ENCODE measurements at places on chromosomes 4 and X.

GRCh38 chr4:62644372-62644771 is 1444.2 kb downstream of the ADGRL3 start:
- DNase-seq = no peak

- no peak for DNase-seq
Observed at GRCh38 chr4:23166919-23167318, 474.2 kb downstream of the GBA3 start.

GRCh38 chr4:79170077-79170476 is 155.8 kb downstream of the NAA11 start:
- DNase-seq = no peak

DNA sequence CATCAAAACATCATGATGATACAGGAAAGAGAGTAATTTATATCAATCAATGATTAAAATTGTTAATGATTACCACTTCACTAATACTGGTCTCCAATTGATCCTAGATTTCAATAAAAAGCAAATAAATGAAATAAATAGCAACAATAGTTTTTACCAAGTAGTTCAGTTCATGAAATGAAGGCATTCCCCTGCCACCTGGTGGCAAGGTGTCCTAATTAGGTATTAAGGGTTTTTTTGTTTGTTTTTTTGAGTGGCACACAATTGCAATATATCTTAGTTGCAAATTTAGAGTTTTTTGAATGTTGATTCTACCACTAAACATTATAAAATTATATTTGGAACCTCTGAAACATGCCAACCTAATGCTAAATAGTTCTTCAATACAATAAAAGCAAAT is 157.4 kb upstream of the PDE5A start:
- no peak for DNase-seq

DNA sequence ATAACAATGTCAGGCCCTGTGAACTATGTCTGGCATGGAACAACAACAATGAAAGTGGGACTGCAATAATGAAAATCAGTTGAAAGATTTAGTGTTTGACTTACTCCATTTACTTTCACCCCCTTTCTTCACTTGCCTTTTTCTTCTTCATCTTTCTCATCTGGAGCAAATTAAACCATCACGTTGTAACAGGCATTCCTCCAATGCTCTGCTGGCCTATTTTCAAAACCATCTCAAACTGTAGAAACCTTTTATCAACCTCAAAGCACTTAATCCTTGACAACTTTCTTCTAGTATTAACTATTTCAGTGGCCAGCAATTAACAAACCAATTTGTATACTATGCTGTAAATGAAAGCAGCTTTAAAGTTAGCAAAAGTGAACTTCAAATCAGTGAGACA is 8.3 kb downstream of the KLHL13 start:
- DNase-seq = no peak

DNA sequence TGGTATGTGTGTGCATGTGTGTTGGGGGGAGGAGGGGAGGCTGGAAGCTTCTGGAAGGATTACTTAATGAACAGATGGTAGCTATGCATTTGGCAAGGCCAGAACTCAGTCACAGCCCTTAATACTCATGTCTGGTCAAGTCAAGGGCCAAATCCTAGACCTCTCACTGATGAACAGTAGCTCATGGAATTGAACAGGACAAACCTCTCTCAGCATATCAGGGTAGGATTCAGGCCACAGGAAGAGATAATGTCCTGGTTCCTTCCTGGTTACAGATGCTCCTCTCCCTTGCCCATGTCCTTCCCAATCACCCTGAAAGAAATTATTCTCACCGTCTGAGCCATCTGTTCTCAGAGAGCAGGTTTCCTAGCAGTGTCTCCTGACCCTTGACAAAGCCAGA is 165.7 kb downstream of the SOWAHB start:
- DNase-seq = no peak

GRCh38 chr4:83214079-83214478 is 70.5 kb downstream of the COQ2 start:
- no peak for DNase-seq

DNA sequence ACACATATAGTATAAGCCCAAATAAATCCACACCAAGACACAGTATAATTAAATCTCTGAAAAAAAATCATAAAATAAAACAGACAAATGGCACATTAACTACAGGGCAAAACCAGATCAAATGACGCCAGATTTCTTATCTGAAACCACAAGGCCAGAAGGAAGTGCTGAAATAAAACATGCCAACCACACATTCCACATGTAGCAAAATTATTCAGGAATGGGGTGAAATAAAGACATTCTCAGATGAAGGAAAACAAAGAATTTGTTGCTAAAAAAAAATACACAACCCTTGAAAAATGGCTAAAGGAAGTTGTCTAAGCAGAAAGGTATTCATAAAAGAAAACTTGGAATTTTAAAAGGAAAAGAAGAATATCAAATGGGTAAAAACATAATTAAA is 4.5 kb upstream of the DCAF12L1 start:
- no peak for DNase-seq

DNA sequence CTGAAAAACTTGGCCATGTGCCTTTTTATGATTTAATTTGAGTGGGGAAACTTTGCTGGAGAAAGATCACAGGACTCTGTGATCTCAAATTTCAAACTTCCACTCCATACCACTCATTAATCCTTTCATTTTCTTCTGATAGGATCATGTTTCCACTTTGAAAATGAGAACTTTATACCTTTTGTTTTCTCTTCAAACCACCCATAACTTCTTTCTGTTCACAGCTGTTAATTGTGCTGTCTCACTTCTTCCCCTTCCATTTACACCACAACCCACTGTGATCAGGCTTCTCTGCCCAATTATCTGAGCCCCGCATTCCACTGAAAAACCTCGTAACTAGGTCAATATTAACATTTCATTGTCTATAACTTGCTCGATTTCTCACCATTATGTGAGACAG is 47.0 kb upstream of the ARSJ start:
- no peak for DNase-seq

DNA sequence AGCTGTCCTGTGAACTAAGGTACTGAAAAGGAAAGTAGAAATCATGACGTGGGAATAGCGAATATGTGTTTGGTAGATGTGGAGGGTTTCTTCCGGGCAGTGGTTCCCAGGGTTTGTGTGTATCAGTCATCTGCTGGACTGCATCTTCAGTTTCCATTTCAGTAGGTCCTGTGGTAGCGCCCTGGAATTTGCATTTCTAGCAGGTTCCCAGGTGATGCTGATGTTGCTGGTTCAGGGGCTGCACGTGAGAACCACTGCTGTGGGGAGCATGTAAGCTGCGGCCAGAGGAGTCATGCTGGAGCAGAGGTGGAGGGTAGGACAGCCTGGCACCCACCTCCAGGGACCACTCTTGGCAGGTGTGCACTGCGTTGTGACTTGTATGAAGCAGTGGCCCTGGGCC is 47.1 kb downstream of the ARHGAP10 start:
- DNase-seq = no peak

DNA sequence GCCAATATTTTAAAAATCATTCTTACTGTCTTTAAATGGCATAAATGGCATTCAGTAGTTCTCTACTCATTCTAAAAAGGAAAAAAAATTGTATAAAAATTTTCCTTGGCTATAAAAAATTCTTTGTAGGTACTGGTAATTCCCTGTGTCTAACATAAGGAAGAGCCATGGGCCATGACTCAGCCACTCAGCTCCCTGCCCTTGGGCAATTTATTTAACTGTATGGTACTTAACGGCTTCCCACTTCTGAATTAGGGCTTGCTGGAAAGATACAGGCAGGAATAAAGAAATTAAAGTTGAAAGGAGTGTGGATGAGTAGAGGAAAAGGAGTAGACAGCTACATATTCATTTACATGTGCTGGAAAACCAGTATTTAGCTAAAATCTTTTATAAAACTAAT is 30.6 kb downstream of the ABHD18 start:
- no peak for DNase-seq

DNA sequence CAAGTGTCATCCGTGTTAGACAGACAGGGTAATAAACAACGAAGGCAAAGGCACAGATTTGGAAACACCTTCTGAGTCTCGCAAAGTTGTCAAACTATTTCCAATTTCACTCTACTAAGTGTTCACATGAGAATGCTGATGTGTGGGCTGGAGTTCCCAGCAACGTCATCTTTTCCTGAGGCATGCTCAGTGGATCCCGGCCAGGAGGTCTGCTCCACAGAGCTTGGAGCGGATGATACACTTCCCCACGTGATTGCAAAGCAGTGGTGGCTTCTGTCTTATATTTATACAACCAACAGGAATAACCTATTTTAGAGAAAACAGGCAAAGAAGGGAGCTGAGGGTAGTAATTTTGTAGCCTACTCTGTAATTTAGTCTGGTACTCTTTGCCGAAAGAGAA is 40.1 kb upstream of the PDK3 start:
- DNase-seq = no peak

GRCh38 chrX:53398216-53398615 is 24.2 kb downstream of the SMC1A start:
- DNase-seq = no peak

DNA sequence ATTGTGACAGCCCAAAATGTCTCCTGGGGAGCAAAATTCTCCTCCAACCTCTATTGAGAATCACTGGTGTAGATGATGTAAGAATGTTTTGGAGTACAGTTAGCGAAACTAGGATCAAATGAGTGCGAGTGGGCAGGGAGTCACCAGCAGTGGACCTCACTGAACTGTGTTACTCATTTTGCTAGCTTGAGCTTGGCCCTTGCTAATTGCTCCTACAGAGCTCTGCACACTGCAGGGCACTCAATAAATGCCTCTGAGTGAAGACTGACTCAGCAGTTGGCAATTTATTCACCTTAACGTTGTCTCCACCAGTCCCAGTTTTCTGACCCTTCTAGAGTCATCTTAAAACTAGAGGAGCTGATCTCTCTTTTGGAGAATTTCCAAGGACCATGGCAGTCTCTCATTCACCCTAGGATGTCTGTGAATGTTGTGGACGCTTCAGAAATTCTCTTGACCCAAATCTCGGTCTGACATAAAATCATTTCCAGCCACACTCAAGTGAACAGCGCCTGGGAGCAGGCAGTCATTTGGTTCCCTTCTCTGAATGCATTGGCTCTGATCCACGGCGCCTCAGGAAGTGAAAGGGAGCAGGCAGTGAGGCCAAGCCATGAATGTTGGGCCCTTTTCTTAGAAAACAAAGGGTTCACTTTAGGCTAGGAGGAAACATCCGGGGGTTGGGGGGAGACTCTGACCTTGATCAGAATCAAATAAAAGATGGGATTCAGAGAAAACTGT is 148.1 kb downstream of the NWD2 start:
- no peak for DNase-seq

DNA sequence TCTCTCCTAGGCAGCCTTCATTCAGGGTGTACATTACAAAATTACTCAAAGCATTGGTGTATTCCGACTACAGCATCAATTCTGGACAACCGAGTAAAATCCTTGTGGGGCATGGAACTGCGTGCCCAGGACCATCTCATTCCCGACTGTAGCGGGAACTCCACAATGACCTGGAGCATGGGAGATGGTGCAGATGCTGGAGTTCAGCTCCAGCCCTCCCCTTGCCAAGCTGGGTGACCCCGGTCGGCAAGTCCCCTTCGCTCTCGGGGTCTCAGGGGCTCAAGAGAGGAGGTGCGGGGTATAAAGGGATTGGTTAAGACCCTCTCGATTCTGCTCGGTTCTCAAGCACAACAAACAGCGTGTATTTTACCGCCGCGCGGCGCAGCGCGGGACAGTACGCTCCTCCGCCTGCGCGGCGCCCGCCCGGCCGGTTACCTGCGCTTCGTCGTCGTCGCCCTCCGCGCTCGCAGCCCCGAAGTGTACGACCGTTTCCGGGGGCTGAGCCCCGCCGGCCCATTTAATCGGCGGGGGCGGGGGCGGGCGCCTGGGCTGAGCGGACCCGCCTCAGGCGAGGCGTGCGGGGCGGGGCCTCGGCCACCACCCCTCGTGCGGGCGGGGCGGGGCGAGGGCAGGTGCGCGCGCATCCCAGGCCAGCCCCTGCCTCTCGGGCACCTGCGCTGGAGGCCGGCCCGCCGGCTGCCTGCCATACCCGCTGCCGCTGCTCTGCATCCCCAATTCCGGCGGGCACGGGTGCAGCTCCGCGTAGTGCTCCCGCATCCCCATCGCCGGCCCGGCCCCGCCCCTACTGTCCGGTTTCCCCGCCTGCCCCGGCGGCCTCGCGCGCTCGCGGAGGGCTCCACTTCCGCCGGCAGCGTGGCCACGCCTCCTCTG is at the start of gene G6PD:
Gene G6PD (minus strand): TSS at position 493 of the 891 bp plus-strand sequence. CDS start 691 bp downstream, outside the sequence.
- DNase-seq = peak; percentile 86

DNA sequence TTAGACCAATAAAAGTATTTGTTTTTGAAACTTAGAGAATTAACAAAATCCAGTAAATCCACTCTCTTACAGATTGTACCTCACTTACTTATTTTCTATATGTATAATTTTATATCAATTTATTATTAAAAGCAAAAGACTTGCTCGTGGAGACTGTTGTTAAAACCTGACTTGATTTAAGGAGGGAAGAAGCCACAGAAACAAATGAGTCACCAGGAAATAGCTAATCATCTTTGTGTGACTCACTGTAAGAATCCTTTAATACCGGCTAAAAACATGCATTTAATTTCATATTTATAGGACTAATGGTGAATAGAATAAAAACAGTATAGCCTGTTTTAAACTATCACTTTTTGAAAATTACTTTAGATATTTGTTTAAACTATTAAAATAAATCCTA is 29.9 kb upstream of the UBE2NL start:
- DNase-seq = no peak

DNA sequence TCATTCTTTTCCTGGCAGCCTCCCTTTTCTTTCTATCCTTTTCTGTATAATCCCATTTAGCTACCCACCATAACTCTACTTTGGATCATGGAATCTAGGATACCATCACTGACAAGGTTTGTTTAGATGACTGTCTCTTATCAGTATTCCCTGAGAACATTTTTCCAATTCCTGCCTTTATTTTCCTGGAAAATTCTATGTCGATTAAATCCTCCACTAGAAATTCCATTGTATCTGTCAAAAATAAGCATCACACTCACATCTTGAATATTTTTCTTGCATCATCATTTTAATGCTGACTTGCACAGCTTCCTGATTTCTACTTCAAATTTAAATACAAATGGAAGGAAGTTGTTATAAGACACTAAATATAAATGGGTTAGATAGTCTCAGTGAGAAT is 20.2 kb downstream of the TRIM2 start:
- no peak for DNase-seq

DNA sequence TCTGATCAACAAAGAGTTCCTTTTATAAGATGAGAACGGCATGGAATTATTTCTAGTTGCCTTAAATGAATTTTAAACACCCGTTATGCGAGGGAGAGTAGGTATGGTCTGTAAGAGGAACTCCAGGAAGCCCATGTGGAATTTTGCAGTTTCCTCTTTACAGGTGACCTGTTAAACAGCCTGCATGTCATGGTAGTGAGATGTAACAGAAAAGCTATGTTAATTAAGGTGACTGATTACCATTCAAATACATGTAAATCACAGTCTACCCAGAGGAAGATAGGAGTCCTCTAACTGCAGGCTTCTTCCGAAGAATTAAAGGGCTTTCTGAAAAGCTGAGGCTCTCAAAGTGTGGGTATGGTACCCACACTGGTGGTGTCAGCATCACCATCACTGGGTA is 163.6 kb downstream of the CBR4 start:
- no peak for DNase-seq
